ENCODE measurements at places on chromosomes 6 and 20.

DNA sequence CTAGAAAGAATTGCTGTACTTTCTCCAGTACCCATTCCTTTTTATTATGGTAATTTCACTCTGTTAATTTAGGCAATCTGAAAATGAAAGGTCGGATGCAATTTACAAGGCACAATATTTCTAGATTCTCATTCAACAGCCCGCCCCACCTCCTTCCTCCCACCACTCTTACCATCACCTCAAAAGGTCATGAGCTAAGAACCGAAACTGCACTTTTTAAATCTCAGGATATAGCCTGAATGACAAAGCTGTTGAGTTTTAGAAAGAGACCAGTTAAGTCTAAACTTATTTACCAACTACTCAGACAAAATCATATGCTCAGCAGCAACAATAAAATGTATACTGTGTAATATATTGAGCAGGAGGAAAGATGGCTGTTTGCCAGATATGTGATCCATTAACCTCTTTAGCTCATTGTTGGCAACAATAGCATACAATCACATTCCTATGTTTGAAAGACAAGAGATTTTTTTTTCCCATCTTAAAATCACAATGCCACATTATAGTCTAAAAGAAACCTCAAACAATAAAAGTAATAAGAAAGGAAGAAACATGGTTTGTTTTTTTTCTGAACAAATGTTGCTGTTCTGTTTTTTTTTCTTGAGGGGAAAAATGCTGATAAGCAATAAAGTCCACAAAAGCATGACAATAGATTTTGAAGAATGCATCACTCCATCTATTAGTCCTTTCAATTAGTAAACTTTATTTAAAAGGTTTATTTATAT is 1.6 kb upstream of the HS3ST5 start:
- H3K27me3 ChIP-seq: peaks cover 64% of the 10 kb centered on the region
- no peak overlapping the region for H3K4me3 ChIP-seq
- H3K36me3 ChIP-seq: no peaks in the 10 kb centered on the region
- H3K27ac ChIP-seq: no peak overlapping the region
- H3K4me1 ChIP-seq: no peaks in the 10 kb centered on the region
- no peak for DNase-seq

DNA sequence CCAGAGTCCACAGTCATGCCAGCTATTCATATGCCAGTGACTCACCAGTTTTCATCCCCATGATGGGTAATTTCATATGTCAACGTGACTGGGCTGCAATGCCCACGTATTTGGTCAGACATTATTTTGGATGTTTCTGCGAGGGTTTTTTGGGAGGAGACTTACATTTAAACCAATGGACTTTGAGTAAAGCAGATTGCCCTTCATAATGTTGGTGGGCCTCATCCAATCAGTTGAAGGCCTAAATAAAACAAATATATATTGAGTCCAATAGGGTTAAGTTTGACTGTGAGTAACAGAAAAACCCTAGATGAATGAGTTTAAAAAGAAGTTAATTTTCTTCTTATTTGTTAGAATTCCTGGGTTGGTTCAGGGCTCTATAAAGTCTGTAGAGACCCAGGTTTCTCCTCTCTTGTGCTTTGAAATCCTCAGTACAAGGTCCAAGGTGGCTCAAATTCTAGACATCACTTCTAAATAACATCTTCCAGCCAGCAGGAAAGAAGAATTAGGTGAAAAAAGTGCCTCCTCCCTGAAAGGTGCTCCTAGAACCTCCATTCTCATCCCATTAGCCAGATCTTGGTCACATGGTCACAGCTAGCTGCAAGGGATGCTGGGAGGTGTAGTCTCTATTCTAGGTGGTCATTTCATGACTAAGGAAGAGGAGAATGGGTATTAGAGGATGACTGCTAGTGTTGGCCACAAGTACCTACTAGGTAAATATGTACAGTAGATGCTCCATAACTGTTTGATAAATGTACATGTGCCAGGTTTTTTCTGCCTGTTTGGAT is 16.7 kb upstream of the NEDD9 start:
- no peak overlapping the region for H3K4me3 ChIP-seq
- no peaks in the 10 kb centered on the region for H3K27me3 ChIP-seq
- peaks cover 24% of the 10 kb centered on the region for H3K4me1 ChIP-seq
- no peaks in the 10 kb centered on the region for H3K36me3 ChIP-seq

- H3K27ac ChIP-seq: no peak overlapping the region
- H3K27me3 ChIP-seq: no peaks in the 10 kb centered on the region
- no peak overlapping the region for H3K4me3 ChIP-seq
Observed at GRCh38 chr6:37535759-37536490, 36.2 kb upstream of the CCDC167 start.

DNA sequence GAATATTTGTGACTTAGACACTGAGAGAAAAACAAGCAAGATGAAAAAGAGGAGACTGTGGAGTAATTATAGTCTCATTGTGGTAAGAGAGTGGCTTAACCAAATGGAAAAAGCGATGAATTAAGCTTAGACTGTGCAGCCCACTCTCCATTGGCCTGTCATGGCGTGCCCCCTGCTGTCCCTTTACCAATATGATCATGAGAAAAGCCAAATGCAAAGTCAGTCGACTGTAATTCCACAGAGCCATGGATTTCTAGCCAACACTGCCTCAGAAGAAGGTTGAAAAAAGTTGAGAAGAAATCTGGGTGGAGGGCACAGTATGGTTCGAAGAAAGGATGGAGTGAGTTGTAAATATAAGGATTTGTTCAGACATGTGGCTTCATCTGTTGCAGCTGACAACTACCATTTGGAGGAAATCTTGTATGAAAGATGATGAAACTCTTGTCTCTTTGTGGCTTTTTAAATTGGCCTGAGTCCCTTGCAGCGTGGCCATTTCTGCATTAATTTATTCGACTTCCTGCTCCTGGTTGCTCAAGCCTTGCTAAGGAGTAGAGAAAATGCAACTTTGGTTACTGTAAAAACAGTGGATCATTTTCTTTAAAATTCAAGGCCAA is 251.4 kb downstream of the DOK5 start:
- H3K27me3 ChIP-seq: peaks cover 15% of the 10 kb centered on the region
- H3K36me3 ChIP-seq: no peaks in the 10 kb centered on the region
- no peaks in the 10 kb centered on the region for H3K4me1 ChIP-seq
- no peak overlapping the region for H3K27ac ChIP-seq
- no peak overlapping the region for H3K4me3 ChIP-seq
